ENCODE measurements at places on chromosomes 6 and 20.

- no peak for DNase-seq
Measured at GRCh38 chr6:136866872-136867416, 44.6 kb downstream of the PEX7 start.

DNA sequence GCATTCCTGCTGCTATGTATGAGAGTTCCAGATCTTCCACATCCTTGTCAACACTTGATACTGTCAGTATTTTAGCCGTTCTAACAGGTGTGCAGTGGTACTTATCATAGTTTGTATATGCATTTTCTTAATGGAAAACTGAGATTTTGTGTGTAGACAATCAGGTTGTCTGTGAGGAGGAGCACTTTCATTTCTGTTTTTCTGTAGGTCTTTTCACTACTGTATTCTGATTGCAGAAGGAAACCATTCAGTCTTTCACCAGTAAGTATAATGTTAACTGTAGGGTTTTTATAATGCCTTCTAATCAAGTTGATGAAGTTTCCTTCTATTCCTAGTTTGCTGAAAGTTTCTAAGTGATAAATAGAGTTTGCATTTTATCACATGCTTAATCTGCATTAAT is 107.5 kb downstream of the C6orf58 start:
- DNase-seq, result no peak

GRCh38 chr6:55666606-55667225 is 87.7 kb upstream of the HMGCLL1 start:
- DNase-seq, result no peak

- no peak for DNase-seq
Measured at GRCh38 chr6:1363729-1364572, 25.4 kb upstream of the FOXF2 start.

- DNase-seq, result no peak
Measured at GRCh38 chr6:84018453-84019061, 15.0 kb upstream of the MRAP2 start.

Data from progenitor cell of endocrine pancreas (in vitro differentiated cells).